Stimulated activated CD4-positive, alpha-beta T cell treated with anti-CD3 and anti-CD28 coated beads, Interleukin-15, amount 100 ng/mL, for 48 hours (primary cell): ENCODE measurements at places on chromosomes 4 and X.

DNA sequence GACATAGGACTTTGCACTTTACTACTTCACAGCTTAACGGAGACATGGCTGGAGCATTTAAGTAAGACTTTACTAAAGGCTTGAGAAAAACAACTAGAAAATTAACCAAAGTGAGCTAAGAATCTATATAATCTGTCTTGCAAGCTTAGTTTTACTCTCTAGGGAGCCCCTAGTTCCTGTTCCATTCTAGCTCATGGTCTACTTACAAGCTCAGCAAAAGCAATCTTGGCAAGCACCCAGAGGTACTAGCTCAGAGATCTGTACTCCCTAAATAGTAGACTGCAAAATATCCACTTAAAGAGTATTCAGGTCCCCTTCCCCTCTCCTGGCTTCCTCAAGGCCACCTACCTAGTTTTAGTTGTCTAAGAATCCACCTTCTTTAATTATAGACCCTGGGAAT, 469.0 kb downstream of the IDS start:
- no peak for DNase-seq

DNA sequence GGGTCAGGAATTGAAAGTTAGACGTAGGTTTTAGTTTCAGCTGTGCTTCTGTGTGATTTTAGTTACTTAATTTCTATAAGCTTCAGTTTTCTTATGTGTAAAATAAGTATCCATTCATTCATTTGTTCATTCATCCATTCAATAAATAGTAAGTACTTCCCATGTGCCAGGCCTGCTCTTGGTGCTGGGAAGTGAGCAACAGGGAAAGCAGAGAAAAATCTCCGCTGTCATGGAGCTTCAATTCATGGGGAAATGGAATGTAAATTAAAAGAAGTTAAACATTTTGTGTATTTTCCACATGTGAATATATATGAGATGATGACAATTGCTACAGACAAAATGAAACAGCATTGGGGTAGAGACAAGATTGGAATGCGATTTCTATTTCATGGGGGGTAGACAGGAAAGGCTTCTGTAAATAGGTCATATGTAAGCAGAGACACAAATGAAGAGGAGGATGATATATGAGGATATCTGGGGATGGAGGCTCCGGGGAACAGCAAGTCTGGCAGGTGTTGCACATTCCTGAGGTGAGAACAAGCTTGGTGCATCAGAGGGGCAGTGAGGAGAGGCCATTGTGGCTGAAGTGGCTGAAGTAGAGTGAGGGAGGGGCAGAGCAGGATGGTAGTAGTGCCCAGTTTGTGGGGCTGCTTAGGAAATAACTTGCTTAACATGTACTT, 66.2 kb downstream of the FHIP1A start:
- DNase-seq: no peak

DNA sequence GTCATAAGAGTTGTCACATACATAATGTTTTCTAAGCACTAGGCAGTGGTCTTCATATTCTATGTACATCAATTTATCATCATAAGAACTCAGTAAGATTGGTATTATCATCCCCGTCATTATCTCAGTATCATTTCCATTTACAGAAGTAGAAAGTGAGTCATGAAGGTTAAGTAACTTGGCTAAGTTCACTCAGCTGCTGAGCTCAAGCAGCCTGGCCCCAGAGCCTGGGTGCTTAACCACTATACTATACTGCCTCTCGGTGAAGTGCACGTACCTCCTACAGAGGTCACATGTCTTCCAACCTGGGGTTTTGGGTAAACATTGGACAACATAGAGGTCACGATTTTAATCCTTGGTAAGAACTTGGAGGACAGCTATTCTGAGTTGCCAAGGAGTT, 161.5 kb upstream of the GATB start:
- no peak for DNase-seq

DNA sequence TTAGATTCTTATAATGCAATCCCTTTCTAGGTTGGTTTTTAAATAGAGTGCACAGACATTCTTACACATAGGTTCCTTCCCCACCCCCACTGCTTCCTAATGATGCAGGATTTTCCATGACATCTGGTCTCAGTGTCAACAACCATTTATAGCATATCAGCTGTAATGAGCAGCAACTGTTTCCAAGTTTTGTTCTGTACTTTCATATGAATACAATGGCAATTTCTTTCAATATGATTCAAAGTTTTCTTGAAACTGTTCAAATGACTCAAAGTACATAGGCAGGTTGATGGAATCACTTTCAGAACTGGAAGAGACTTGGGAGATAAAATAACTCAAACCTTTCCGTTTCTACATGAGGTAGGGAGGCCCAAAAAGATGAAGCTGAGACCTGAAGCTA, 220.7 kb downstream of the CAMK2D start:
- peak; percentile 55 for DNase-seq

GRCh38 chr4:80803337-80803736, 227.2 kb upstream of the BMP3 start:
- DNase-seq: no peak

GRCh38 chrX:19887911-19888879, 795 bp upstream of the SH3KBP1 start:
- no peak for DNase-seq

- DNase-seq: no peak
Observed at GRCh38 chr4:121738780-121739535, 26.0 kb downstream of the SMIM43 start.

GRCh38 chr4:67234296-67234695, 311.0 kb downstream of the CENPC start:
- DNase-seq: no peak

GRCh38 chr4:165635381-165635780, 237.7 kb upstream of the TLL1 start:
- DNase-seq: no peak

DNA sequence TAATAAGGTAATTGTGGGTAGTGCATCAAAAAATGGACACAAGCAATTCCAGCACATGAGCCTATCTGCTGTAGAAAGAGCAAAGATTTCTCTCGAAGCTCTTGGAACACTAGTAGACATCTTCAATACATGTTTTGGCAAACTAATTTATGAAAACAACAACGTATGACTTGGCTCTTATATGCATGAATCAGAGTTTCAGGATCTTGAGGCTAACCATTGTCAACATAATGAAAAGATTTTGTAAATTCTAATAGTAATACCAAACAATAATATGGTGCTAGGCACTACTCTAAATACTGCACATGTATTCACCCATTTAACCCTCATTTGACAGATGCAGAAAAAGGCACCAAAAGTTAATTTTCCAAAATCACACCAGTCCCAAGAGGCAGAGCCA, 25.1 kb upstream of the ANKRD50 start:
- DNase-seq: no peak

- no peak for DNase-seq
Observed at GRCh38 chr4:95729596-95729995, 110.3 kb upstream of the PDHA2 start.

GRCh38 chrX:48927123-48927522, 8.3 kb upstream of the PIM2 start:
- DNase-seq: no peak

- DNase-seq: no peak
Observed at GRCh38 chr4:152926959-152927358, 9.2 kb upstream of the FHDC1 start.

GRCh38 chr4:173128199-173128890, 40.3 kb upstream of the GALNT7 start:
- DNase-seq: no peak

DNA sequence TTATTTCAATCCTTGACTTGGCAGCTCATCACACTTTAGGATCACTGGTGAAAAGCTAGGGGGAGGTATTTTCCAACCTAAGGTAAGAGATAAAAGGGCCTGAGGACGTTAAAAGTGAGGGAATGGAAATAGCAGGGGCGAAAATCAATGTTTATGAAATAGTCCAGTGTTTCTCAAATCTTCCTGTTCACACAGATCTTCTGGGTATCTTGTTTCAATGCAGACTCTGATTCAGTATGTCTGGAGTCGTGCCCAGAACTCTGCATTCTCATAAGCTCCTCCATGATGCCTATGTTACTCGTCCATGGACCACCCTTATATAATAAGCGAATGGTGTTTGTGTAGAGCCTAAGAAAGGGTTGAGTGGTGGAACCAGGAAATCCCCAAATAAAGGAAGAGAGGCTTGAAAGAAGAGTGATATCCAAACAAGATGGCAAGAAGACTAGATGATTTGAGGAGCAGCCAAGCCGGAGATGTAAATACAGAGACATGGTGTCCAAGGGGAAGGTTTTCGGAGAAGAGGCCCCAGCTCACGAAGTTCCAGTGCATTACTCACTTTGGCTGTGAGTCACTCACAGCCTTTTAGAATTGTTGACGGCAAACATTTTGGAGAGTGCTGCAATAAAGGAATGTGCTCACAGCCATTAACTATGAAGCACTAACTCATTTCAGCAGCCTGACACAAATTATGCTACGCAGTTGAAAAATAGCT, 215.6 kb upstream of the PPARGC1A start:
- DNase-seq: no peak

- DNase-seq: no peak
Observed at GRCh38 chrX:114178126-114178525, 405.8 kb upstream of the HTR2C start.

DNA sequence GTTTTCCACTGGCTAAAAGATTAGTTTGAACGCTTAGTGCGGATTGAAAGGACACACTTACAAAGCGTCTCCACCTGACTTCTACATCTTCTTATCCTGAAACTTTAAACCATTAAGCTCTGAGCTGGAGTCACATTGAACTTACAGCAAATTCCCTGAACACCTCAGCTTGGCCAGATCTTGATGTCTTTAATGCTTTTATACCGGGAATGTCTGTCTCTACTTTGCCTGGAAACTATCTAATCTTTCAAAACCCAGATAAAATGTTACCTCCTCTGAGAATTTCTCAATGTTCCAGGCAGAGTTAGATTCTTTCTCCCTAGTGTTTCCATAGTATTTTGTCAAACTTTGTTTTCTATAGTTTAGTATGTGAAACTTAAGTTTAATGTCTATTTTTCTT, 179.9 kb downstream of the DTHD1 start:
- no peak for DNase-seq

- no peak for DNase-seq
Observed at GRCh38 chrX:132958091-132958703, at the start of gene HS6ST2. Gene HS6ST2, minus strand, starts transcription at chrX:132958629.

GRCh38 chr4:81030981-81031791, 678 bp downstream of the BMP3 start:
- no peak for DNase-seq

- DNase-seq: no peak
Observed at GRCh38 chrX:22628275-22628674, 355.6 kb downstream of the CBLL2 start.

- DNase-seq: no peak
Observed at GRCh38 chr4:83266689-83267088, 17.9 kb downstream of the COQ2 start.

- DNase-seq: no peak
Observed at GRCh38 chr4:661881-662761, 12.0 kb downstream of the ATP5ME start.

GRCh38 chrX:16739574-16739973, 20.2 kb downstream of the SYAP1 start:
- DNase-seq: no peak

- DNase-seq: no peak
Observed at GRCh38 chr4:153465615-153466080, 512 bp upstream of the TMEM131L start.

DNA sequence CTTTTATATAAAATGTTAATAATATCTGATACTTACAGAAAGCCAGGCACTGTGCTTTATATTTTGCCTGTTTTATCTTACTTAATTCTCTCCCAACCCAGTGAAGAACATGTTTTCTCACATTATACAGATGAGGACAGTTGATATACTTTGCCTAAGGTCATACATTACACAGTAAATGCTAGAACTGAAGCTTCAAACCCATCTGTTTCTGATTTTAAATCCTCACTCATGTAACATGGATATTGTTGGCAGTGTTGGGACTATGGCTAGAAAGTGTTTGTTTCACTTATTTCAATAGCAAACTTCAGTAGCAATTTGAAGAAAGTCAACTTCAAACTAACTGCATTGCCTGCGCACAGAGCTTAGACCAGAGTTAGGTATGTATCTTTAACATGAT, 57.4 kb downstream of the RAPGEF2 start:
- DNase-seq: no peak

GRCh38 chr4:73891739-73892405, 22.7 kb downstream of the CXCL1 start:
- DNase-seq: no peak

- no peak for DNase-seq
Observed at GRCh38 chrX:21658746-21659145, 616 bp upstream of the KLHL34 start.

DNA sequence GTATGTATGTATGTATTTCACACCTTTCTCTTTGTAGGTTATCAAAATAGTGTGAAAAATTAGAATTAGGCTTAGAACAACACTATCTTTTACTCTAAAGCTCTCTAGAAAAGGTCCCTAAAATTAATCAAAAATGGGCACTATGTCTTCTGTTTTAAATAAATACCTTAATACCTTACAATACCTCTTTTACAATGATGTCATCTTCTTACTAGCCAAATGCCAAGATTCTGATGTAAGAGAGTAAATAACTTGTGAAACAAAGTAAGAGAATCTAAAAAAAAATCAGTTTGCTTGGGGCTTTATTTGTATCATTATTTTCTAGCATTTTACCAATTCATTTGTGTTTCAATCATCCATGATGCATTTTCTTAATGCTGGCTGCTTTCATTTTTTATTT, 402.2 kb upstream of the MAGEB2 start:
- no peak for DNase-seq

DNA sequence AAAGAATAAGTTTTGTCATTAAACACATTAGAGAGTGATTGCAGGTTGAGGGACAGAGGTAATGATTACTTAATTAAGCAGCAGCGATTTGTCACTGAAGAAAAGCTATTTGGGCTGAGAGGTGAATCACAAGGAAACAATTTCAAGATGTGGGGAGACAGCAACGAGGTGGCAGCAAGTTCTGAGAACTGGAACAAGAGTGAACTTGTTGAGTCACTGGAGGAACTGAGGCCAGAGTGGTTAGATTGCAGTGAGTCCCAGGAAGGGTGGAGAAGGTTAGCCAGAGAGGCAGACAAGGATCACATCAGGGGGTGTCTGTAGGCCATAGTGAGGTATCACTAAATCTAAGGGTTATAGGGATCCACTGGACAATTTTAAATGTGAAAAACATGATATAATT, 57.9 kb upstream of the TMPRSS11A start:
- no peak for DNase-seq

DNA sequence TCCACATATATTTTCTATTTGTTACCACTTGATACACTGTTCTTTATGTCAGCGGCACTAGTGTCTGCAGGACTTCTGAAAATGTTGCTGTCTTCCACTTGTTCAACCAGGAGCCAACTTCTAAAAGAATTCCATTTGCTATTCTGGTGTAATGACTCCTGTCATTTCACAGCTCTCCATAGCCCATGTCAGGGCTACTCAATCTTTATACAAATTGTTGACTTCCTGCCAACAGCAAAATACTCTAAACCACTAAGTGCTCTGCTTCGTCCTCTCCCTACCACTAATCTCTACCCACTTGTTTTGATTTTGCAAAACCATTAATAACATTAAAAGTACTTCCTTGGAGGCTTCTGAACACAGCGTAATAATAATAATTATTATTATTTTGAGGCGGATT, 7.2 kb downstream of the CTSO start:
- DNase-seq: no peak
